Stimulated activated CD8-positive, alpha-beta memory T cell treated with anti-CD3 and anti-CD28 coated beads, Interleukin-7, amount 100 ng/mL, for 1 hour (primary cell): ENCODE measurements at places on chromosomes 13 and 19.

DNA sequence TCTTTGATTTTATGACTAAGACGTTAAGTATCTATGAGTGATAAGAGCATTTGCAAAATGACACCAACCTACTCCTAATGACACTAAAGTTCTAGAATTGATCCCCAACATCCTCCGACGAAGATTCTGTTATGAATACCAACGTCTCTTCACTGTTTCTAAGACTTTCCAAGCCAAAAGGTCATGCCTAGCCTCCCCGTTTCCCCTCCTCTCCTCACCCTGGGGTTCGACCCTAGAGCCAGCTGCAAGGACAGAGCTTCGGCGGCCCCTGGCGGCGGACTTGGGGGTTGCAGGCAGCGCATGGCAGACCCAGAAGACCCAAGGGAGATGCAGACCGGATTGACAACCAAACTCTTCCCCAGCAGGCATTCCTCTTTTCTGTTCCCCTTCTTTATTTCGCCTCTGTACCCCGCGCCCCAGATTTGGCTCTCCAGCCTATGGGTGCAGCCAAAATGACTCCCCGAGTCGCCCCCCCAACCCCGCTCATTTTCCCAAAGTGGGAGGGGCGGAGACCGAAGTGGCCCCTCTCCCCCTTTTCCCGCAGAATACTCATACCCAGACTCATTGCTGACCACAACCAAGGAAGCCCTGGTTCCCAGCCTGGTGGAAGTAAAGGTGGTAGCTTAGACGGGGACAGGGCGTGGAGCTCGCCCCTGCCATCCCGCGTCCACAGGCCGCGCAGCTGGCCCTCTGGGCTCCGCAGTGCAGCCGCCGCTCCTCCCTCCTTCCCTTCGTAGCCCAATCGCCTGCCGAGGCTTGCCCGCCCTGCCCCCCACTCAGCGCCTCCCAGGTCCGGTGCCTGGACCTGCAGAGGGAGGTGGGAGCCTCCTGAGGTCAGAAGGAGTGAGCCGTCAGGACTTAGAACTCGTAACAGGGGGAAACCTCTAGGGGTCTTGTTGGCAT lies 4.1 kb upstream of the EML2 start:
- DNase-seq = peak; percentile 79

DNA sequence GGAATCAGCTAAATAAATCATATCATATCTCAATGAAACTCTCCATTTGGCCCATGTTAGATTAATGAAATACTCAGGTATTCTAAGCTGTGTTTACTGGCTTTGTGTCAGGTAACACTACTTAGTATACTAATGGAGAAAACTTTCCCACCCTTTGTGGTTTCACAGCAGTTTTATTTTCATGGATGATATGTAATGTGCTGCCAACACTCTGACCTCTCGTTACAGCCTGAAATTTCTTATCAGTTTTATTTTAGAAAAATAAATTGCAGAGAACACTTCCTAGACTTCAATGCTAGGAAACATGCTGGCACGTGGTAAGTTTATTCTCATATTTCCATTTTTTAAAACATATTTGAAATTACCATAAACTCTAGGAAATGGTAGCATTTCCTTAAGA lies 758.9 kb downstream of the LIG4 start:
- DNase-seq = no peak

DNA sequence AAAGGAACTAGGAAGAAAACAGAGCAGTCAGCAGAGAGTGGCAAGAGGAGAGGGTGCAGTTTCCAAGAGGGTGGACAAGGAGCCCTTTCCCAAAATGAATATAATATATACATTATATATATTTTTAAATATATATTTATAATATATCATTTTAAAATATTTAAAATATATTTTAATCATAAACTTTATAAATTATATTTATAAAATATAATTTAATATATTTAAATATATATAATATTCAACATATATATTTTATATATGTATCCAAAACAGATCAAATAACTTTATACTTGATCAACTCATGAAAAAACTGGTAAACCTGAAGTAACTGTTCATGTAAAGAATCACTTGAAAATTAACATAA lies 328.6 kb downstream of the MYO16 start:
- no peak for DNase-seq

DNA sequence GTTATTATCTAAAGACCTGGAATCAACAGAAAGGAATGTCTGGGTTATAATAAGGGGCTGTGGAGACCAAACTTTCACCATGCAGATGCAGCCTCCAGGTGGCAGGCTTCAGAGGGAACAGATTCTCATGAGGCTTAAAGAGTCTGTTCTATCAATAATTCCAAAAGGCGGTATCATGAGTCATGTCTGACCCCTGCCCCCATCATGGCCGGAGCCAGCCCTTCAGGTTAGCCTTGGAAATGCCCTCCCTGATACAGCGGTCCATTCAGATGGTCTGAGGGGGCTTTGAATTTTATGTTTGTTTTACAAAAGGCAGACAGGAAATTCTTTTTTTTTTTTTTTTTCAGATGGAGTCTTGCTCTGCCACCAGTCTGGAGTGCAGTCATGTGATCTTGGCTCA lies 21.7 kb upstream of the LAMP1 start:
- DNase-seq = no peak

DNA sequence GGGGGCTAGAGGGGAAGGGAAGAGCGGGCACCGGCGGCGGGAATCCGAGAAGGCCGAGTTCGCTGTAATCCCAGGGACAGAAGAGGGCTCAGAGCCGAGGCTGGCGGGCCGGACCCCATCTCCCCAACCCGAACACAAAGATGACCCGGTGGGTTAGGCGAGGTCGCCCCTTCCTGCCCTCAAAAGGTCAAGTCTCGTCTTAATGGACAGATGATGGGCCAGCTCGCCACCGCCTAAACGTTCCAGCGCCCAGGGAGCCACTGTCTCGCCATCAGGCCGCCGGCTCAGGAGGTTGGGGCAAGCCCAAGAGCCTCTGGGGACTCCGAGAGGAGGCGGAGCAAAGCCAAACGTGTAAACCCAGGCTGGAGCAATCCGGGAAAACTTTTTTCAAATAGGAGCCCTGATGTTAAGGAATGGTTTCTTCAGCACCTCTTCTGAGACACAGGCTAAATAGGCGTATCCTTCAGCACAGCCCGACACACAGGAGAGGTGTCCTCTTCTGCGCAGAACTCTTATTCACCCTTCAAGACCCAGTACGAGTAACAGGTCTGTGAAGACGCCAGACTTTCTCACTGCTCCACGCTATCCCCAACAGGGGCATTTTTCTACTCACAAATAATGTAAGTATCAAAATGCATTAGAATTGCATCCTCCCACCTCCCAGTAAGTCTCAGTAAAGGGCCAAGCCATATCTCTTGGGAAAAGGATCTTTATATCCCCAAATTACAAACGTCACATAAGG lies 6.3 kb upstream of the POU4F1 start:
- no peak for DNase-seq
